ENCODE measurements at places on chromosomes 3 and 15.

DNA sequence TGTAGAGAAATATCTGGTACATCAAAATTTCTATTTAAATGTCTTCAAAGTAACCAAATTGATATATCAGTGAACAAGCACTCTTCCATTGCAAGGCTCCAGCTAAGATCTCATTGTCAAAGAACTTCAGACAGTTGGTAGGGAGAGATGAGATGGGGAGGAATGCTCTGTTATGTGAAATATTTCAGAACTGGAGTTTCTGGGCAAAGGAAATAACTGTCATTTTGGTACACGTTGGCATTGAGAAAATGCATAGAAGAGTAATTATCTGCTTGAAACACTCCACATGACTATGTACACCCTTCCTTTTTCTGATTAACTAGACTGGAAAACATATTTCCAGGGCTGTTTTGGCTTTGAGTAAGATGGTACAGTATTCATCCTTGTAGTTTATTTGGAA, 297.5 kb upstream of the RASGRP1 start:
- DNase-seq = no peak

DNA sequence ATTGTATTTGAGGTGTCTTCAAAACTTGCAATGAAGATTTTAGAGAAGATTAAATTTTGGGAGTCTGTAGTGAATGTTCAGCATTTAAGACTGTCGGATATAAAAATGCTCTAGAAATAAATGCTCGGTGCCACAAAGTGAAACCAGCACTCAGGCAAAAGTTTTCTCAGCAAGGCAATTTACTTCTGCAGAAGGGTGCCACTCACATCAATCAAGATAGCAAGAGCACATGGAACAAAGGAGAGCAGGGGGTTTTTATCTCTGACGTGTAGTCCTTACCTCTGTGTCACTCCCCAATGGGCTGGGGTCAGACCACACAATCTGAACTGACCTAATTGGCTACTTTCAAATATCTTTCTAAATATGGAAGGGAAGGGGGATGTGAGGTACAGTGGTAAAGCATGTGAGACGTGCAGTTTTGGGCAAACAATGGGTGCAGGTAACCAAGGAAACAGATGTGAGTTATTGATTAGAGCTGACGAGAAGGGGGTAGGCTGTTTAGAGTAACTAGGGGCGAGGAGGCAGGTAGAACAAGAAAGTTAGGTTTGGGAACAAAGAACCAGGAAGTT, 23.4 kb upstream of the FXR1 start:
- DNase-seq = no peak

DNA sequence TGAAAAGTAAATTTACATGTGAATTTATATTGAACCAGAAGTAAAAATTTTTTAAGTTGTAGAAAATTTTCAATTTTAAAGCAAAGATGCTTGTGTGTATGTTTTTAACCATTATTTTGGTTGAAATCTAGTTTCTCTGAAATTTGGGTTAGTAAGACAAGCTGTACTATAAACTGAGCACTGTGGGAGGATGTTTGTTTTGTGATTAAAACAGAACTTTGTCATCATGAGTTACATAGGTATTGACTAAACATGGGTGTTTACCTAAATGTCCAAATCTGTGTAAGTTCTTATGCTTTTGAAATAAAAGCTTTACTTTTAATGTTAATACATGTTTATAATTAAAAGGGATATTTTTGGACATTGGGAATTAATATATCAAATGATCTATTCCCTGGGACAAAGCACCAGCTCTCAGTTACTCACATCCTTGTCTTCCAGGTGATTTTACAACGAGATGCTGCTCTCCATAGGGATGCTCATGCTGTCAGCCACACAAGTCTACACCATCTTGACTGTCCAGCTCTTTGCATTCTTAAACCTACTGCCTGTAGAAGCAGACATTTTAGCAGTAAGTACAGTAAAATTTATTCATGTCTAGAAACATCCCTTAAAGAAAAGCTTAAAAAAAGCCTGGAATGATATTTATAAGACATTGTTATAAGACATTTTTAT, 32.7 kb downstream of the RNF13 start:
- DNase-seq = no peak

DNA sequence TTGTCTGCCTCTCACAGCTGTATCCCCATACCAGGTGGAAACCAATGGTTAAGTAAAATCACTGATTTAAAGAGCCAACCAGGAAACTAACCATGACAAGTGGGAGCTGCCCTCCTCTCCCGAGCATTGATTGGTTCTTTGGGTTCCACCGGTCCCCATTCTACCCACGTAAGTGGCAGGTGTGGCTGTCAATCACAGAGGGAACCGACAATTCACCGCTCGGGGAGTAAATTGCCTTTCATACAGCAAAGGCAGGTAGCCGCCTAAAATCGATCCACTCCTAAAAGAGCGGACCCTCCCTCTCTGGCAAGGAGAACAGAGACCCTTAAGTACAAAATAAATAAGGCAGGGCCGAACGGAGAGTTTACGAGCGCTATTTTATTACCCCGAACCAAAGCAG, 1.2 kb downstream of the ERC2 start:
- peak; percentile 39 for DNase-seq

- no peak for DNase-seq
These were observed 53.1 kb upstream of the PRR23E start for GRCh38 chr3:127139601-127140500.

- DNase-seq = no peak
These were observed 170.9 kb downstream of the ABHD5 start for GRCh38 chr3:43861635-43862034.

GRCh38 chr3:112056451-112056929, 22.0 kb downstream of the TMPRSS7 start:
- no peak for DNase-seq

- DNase-seq = no peak
These were observed 25.0 kb downstream of the MIX23 start for GRCh38 chr3:122357828-122358702.

DNA sequence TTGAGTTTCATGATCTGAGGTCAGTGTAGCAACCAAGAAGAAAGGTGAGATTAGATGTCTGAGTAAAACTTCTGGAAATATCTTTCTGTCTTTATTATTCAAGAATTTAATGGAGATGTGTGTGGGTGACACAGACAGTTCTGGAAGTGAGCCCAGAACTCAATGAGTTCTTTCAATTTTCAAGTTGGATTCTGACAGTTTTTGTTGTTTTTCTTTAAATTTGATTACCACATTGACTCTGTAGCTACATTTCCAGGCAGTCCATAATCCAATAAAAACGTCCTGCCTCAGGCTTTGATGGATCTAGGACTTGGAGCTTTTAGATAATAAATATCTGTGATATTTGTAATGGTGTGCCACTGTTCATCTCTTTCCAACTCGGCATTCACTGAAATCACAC, 3.9 kb upstream of the PARP14 start:
- DNase-seq = no peak

DNA sequence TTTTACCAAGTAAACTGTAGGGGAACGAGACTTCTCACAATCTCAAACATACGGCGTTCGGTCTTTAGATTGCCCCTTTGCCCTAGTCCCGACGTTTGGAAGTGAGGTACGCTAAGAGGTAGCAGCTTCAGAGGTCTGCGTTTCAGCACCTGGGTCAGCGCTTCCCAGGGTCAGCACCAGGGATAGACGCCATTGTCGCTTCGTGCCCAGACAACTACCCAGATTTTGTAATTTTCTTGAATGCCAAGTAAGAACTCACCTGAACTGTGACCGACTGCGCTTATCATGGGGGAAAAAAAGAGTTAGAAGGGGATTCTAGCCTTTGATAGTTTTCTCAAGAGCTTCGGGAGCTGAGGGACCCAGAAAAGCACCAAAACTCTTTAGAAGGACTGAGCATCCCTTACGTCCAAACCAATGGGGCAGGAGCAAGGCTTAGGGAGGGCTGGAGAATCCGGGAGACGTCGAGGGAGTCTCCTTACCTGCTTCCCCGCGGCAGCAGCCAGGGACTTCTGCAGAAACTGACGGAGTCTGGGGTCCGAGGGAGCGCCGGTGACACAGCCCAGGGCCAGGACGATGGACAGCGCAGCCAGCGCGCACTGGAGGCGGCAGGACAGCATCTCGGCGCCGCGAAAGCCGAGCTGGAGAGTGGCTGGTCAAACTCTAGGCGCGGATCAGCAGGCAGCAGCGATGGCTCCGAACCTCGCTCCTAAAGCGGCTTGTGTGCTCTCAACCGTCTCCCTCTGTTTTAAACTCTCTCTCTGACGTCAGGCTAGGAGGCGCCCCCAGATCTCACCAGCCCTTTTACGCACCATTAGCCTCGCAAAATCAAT, at the start of gene SST:
Gene SST, minus strand, starts transcription at position 720 of the 830 bp plus-strand sequence. Its CDS starts 103 bp downstream, at position 617.
- peak; percentile 43 for DNase-seq

GRCh38 chr3:161072751-161073150, 32.4 kb downstream of the B3GALNT1 start:
- no peak for DNase-seq

DNA sequence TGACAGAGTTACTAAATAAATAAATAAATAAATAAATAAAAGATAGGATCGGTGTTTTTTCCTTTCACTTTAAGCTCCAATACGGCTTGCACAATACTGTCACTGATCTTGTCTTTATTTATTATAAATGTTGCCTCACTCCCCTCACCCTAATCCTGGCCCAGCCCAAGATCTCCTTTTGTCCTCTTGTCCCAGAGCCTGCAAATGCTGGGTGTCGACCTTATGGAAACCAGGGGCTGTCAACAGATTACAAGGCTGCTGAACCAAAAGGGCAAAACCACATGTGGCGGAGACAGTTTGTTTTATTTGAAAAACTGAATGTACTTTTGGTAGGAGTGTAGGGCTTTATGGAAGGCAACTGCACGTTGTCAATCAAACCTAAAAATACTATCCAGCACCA, 75.9 kb downstream of the RFTN1 start:
- DNase-seq = no peak

GRCh38 chr3:135034291-135034768, 239.3 kb downstream of the EPHB1 start:
- DNase-seq = no peak

DNA sequence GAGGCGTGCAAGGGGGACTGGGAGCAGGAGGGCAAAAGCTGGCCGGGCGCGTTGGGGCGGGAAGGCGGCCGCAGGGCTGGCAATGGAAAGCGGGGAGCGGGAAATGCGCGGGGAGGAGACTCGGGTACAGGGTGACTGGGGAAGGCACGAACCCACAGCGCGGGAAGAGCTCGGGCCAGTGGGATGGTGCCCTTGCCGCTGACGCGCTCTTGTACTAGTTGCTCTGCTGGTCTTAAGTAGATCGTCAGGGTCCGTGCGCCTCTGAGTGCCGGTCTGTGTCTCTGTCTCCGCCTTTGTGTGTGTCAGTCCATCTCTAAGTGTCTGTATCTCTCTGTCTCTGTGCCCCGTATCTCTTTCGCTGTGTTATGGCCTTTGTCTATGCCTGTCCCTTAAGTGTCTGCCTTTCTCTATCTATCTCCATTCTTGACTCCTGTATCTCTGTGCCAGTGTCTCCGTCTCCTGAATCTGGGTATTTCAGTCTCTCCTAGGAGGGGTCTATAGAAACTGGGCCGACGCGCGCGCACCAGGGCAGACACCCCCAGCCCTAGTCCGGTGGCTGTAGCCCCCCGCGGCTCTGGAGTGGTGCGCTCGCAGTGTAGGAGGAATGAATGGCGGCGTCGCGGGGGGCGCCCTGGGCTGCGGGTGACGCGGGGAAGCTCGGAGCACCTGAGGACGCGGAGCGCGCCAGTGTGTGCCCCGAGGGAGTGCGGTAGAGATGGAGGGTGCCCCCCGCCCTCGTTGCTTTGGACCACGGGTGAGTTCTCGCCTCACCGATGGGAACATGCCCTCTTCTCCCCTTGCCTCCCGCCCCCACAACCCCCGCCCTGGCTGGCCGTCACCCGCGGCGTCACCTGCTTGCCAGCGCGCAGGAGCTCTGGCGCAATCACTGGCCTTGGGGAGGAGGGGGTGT, 756 bp upstream of the CAMK2N2 start:
- DNase-seq = peak; percentile 28

DNA sequence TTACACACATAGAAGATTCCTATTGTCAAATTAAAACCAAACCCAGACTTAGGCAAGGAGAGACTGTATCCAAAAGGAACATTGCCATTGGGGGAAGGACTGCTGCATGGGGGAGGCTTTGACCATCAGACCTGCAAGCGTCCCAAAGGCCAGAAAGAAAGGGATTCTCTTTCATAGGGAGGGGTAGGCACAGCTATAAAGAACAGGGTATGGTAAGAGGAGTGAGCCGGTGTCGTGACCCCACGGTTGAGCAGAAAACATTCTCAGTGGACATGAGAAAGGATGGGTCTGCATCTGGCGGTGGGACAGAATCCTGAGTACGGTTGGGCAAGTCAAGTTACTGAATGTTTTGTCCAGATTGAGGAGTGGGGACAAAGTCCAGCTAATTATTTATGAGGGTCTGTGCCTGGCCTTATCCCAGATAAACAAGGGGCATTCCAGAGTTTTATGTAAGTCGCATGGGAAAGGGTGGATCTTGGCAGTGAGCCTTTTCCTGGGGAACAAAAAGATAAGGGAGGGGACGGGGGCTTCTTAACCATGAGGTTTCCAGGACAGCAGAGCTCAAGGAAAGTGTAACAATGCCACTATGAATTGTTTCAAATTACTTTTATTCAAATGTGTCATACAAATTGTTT, 357.8 kb downstream of the OCA2 start:
- DNase-seq = no peak

GRCh38 chr3:2153053-2153452, 54.4 kb downstream of the CNTN4 start:
- DNase-seq = no peak

GRCh38 chr3:121757812-121758545, 8.4 kb upstream of the GOLGB1 start:
- DNase-seq = no peak

- DNase-seq = no peak
These were observed 281.9 kb downstream of the RAP2B start for GRCh38 chr3:153443961-153444360.

DNA sequence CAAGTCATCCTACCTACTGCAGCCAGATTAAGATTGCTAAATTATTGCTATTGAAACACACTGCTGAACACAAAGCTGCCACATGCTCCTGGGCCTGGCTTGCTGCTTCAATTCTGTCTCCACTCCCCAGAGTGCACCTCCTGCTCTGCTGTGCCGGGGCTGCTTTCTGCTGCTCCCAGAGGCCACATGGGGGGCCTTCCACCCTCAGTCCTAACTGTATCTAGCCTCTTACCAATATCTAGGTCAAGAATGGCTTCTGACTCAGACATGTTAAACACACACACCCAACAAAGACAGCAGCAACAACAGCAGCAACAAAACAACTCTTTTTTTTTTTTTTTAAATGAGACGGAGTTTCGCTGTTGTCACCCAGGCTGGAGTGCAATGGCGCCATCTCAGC, 33.0 kb downstream of the MYZAP start:
- no peak for DNase-seq

GRCh38 chr15:58541410-58542087, 109.8 kb downstream of the LIPC start:
- DNase-seq = no peak
